ENCODE measurements at places on chromosomes 4 and X. TPM values are rescaled to one million over a fixed set of nuclear protein-coding genes. Genes with fewer than 3 reads are reported as not detected.

- no peak for DNase-seq
Observed at GRCh38 chr4:170093973-170094535, 4.3 kb upstream of the AADAT start.

- no peak for DNase-seq
Observed at GRCh38 chr4:145451895-145452294, 29.8 kb upstream of the SMAD1 start.

GRCh38 chrX:139720979-139721378 lies 13.0 kb upstream of the MCF2 start:
- no peak for DNase-seq

- DNase-seq = no peak
Observed at GRCh38 chrX:137432609-137433008, 133.3 kb upstream of the ZIC3 start.

GRCh38 chr4:3476936-3477749 lies 14.0 kb downstream of the DOK7 start:
- no peak for DNase-seq

DNA sequence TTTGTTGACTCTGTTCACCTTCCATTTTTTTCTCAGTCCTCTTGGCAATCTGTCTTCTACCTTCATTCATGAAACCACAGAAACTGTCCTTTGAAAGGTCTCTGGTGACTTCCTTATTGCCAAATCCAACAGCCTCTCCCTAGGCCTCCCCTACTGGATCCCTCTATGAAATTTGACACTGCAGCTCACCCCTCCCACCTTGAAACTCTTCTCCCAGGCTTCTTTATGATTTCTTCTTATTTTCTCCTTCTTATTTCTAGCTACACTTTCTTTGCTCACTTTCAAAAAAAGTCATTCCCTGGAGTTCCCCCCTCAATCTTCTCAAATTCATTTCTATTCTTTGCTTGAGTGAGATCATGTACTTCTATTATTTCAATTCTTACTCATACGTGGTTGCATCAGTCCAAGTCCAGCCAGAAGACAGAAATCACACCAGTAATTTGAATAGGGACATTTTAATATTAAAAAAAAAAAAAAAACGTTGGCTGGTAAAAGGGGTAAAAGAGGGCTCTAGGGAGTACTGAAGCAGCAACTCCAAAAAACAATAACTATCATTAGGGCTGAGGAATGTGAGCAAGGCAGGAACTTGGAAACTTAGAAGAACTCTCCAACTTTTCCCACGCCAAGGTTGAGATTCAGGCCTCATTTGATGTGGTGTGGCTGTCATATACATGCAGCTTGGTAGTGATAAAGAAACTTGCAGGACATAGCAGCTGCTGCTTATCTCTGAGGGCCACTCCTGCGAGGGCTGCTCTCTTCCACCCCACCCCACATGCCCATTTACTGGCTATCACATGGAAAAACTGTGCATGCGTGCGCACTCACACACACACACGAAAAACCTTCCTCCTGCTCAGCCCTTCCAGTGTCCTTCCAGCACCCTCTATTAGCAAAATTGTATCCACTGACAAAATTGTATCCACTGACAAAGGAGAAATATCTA lies 169.8 kb upstream of the GALNT7 start:
- DNase-seq = no peak

DNA sequence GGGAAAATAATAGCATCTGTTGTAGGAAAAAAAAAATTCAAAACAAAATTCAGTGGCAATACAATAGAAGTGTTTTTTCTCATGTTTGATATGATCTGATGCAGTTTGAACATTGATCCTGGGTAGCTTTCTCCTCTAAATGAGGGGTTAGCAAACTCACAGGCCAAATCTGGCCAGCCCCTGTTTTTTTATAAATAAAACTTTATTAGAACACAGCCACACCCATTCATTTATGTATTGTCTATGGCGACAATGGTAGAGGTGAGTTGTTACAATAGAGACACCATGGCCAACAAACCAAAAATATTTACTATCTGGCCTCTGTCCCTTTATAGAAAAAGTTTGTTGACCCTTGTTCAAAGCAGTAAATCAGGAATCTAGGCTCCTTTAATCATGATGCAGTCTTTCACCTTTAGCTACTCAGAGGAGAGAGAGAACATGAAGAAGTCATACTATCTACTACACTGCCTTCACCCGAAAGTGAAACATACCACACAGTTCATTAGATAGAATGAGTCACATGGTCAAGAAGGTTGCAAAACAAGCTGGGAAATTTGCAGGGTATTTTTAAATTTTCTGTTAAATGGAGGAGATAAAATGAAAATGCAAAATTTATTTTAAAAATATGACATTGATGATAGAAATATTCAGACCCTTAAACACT lies 186.6 kb upstream of the MAOA start:
- no peak for DNase-seq

- no peak for DNase-seq
Observed at GRCh38 chrX:154805696-154806091, 409 bp upstream of the MPP1 start.

GRCh38 chr4:162700815-162701361 lies 465.8 kb downstream of the NAF1 start:
- DNase-seq = no peak

Gene CT47B1
- total RNA-seq = not detected

GRCh38 chr4:186095406-186095805 lies 9.1 kb upstream of the FAM149A start:
- no peak for DNase-seq

GRCh38 chr4:156197216-156197615 lies 243.6 kb upstream of the CTSO start:
- DNase-seq = peak; percentile 70

GRCh38 chr4:38665551-38666411 lies 1.8 kb downstream of the KLF3 start:
- DNase-seq = no peak

Measured in sigmoid colon (tissue), 7 donors.